Heart right ventricle (tissue), 16 donors: ENCODE measurements at places on chromosomes 7 and 10.

DNA sequence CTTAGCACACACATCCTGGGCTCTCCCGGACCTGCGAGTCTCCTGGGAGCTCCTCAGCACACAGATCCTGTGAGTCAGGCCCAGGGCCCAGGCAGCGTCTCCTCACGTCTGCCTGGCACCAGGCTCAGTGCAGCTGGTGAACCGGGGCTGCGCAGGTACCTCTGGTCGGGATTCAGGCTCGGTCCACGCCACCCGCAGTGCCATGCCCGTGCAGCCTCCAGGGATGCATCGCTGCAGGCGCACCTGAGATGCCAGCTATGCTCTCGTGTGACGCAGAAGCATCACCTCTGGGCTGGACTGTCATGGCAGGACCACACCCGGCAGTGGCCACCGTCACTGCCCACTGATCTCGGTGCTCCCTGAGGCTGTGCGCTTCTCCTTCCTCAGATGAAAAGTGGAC, 52.0 kb downstream of the NKX6-2 start:
- no peak for DNase-seq

DNA sequence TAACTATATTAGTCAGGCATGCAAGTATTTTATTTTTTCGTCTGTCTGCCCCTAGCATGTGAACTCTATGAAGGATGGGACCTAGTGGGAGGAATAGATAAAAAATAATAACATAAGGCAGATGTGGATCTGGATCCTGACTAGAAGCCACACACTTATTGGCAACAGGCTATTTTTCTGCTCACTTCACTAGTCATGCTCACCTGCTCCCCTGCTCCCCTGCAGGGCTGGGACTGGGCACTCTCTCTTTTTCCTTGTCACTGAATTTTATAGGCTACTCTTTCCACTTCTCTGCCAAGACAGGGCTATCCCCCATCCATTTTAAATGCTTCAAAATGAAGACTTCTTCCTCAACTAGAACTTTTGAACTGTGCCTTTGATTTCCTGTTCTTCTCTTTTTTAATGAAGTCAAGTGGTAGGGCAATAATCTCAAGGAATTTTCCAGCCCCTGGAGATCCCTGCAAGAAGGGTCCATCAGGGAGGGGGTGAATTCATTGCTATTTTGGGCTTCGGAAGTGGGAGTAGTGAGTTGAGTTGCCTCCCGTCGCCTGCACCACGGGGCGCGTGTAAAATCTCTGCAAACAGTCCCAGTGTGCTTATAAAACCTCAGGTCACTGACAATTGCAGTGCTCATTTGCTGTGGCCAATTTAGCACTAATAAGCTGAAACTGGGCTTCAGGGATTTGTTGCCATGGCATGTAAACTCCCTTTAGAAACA, 156.7 kb upstream of the NPVF start:
- no peak for DNase-seq

GRCh38 chr10:110572862-110573261, 5.4 kb downstream of the SMC3 start:
- no peak for DNase-seq

DNA sequence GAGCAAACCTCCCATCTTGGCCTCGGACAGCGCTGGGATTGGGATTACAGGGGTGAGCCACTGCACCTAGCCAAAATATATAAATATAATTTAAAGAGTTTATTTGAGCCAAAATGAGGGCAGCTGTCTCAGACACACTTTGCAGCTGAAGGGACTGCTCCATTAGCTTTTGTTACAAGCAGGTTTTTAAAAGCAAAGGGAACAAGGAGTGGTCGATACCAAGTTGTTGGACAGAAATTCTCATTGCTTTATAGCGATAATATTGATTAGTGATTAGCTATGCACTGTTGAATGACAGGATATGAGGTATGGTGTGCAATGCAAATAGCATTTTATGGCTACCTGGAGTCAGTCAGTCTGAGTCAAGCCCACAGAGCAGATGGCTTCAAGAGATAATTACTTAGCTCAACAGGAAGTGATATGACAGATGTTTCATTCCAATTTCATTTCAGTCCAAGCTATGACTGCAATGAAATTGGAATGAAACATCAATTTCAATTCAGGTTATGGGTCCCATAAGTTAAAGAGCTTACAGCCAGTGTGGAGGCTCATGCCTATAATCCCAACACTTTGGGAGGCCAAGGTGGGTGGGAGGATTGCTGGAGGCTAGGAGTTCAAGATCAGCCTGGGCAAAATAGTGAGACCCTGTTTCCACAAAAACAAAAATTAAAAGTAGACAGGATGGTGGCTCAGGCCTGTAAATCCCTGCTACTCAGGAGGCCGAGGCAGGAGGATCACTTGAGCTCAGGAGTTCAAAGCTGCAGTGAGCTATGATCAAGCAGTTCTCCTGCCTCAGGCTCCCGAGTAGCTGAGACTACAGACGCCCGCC, 23.1 kb downstream of the TYW1 start:
- DNase-seq = no peak

DNA sequence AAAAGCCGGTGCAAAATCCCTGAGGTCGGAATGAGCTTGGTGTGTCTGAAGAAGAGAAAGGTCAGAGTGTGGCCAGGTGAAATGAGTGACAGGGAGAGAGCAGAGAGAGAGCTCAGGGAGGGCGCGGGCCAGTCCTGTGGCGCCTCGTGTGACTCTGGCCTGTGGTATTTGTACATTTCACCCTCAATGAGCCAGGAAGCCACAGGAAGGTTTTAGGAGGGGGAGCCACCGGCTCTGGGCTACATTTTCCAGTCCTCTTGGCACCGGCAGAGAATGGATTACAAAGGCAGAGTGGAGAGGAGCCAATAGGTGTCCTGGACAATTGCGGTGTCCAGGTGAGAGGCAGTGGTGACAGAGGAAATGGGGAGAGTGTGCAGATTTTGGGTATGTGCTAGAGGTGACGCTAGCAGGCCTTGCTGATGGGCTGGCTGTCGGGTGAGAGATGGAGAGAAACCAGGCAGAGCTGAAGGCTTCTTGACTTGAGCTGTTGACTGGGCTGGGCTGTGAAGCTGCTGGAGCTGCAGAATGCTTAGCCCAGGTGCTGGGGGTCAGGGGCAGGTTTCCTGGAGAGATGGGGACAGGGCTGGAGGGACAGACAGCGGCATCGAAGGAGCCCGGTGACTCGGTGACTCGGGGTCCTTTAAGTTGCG, 38.1 kb downstream of the COL13A1 start:
- no peak for DNase-seq

DNA sequence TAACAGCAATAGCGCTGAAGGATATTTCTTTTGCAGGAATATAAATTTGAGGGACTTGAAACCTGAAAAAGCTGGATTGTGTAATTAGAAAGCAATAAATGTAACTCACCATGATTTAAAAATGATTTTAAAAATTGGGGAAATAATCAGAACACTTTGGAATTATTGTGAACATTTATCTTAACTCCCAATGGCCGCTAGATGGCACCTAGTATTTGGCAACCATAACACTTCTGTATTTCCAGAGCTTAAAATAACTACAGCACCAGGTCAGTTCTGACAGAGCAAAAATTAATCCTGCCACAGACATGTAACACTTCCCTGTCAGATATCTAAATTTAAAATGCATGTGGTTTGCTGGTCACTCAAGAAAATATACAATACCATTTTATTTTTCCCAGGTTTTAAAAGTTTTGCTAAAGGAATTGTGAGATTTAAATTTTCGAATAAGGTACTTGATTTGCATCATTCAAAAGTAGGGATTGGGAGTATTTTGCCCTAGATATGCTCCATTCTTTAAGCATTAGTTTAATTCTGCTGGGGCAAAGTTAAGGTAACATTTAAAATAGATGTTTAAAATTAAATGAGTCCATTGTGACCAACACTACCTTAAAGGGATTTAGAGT, 144.5 kb downstream of the PPP1R3A start:
- DNase-seq = no peak
